ENCODE measurements at places on chromosomes 4 and X.

- no peak for DNase-seq
Observed at GRCh38 chr4:129179276-129179675, 83.3 kb downstream of the C4orf33 start.

DNA sequence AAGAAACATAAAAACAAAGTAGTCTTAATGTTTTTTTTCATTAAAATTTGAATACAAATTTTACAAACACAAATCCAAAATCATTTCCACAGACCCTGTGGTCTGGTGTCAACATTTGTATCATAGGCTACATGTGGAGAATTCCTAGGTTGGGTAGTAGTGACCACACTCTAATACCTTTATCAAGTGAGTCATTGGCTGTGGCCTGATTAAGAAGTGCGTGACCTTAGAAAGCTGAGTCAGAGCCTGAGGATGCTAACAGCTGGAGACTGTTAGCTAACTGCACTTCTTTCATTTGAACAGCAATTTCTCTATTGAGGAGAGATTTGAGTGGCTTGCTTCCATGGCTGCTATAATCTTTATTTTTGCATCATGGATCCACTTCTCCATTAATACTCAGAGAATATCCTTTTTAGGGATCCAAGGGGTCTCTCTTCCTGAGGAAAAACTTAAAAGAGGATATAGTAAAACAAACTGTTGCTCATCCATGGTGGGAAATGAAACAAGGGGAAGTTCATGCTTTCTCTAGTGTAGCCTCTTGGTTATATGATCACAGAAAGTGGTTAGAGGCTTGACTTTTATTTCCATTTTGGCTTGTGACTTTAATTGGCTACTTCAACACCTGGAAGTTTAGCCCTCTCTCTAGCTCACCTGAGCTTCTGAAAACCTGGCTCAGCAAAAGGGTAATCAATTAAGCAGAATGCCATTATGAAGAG is 335.8 kb downstream of the PABPC4L start:
- DNase-seq, result no peak

DNA sequence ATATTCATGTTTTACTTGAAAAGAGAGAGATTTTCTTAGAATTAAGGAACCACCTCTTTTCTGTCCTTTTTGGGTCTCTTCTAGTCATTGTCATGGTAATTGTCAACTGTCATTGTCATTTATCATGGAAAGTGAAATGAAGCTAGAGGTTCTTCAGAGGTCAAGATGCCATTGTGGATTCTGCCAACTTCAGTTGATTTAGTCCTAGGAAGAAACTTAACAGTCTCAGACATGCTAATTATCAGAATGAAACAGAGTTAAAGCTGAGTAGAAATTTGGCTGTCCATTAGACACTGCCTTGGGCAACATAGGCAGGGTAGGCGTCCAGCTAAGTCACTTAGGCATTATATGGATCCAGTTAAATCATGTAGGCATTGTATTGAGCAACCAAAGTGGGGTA is 796.1 kb upstream of the ADGRL3 start:
- no peak for DNase-seq

- DNase-seq, result no peak
Observed at GRCh38 chr4:10959586-10959985, 275.0 kb upstream of the CLNK start.

- DNase-seq, result no peak
Observed at GRCh38 chrX:43525901-43526610, 130.0 kb upstream of the MAOA start.

GRCh38 chrX:132022198-132022966 is 720 bp upstream of the STK26 start:
- no peak for DNase-seq

DNA sequence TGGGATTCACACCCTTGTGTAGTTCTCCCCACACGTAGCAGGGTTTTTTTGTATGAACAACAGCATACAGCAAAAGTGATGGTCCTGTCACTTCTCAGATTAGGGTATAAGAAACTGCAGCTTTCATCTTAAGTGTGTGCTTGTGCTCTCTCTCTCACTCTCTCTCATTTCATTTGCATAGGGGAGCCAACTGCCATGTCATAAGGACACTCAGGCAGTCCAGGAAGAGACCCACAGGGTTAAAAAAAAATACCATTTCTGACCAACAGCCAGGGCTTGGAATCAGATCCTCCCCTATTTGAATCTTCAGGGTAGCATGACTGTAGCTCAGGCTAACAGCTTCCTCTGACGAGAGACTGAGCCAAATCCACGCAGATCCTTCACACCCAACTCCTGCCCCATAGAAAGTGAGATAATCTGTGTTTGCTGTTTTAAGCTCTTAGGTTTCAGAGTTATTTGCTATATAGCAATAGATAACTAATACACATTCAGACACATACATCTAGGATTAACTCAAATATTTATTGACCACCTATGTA is 331.2 kb downstream of the PAPSS1 start:
- DNase-seq, result no peak

- no peak for DNase-seq
Observed at GRCh38 chr4:5204781-5205180, 153.5 kb downstream of the STK32B start.

GRCh38 chr4:134632056-134632455 is 430.5 kb upstream of the PABPC4L start:
- no peak for DNase-seq

GRCh38 chrX:119755981-119756533 is 2.3 kb upstream of the SOWAHD start:
- no peak for DNase-seq

- DNase-seq, result no peak
Observed at GRCh38 chrX:55056820-55057674, 17.8 kb upstream of the PAGE2B start.

DNA sequence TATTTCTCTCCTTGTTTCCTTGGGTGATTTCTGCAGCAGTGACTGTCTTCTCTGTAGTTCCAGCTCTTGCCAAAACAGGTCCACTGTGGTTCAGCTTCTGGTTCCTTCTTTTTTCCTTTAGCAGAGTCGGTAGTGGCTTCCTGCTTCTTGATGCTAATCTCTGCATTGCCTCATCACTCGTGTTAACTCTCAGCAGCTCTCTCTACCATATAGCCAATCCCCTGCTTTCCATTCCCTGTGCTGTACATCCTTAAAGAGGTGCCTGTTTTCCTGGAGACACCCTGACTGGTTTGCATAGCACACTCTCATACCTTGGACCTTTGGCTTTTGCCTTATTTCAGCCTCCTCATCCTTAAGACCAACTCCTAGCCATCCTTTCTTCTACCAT is 191.2 kb upstream of the LNX1 start:
- no peak for DNase-seq

GRCh38 chr4:98284640-98285046 is 23.5 kb downstream of the RAP1GDS1 start:
- DNase-seq, result no peak

- DNase-seq, result no peak
Observed at GRCh38 chr4:76061982-76062381, 12.5 kb upstream of the ART3 start.

GRCh38 chr4:94435874-94436273 is 15.9 kb upstream of the PDLIM5 start:
- no peak for DNase-seq

DNA sequence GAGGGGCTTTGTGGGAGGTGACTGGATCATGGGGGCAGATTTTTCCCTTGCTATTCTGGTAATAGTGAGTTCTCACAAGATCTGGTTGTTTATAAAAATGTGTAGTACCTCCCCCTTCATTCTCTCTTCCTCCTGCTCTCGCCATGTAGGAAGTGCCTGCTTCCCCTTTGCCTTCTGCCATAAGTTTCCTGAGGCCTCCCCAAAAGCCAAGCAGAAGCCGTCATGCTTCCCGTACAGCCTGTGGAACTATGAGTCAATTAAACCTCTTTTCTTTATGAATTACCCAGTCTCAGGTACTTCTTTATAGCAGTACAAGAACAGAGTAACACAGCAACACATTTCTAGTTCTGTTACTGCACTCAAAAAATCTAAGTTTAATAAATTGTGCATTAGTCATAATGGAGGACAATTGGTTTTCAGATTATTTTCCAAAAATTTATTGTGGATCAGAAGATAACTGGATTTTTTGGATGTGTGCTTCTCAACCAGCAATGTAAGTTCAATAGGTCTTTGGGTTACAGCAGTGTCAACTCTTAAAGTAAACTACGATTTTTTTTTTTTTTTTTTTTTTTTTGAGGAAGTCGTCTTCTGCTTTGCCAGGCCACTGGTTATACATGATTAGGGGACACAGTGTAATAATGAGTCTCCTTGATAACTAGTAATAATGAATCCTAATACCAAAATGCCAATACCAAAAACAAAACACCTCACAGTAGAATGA is 69.9 kb downstream of the CHIC2 start:
- DNase-seq, result no peak

DNA sequence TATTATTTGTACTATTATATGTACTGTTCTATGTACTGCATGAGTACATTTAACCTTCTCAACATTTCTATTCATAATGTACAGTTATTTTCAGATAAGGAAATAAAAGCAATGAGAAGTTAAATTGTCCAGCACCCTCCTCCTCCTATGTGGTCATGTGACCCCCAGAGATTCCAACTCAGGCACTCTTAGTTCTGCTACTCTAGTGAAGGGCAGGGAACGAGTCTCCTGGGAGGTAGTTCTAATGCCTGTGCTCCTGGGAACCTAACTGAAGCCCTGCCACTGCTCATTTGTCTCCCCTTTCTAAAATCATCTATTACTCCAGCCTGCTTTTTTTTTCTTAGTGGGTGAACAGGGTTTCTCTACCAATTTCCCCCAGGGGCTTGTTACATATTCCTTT is 105.9 kb upstream of the GPRIN3 start:
- no peak for DNase-seq

- DNase-seq, result no peak
Observed at GRCh38 chrX:97705936-97706335, 822.2 kb downstream of the RPA4 start.

DNA sequence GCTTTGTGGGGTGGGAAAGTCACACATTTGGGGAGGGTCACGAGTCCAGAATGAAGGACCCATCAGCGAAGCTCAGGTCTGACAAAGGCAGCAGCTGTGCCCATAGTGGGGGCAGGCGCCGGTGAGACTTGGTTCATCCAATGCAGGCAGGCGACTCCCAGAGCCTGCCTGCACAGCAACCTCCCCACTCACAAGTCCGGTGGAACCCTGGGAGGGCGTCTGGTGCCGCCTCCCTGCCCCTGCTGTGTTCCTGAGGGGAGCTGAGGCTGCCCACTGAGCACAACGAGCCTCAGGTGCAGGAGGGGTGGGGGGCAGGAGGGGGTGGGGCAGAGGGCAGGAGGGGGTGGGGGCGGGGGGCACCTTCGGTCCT is 13.7 kb downstream of the LRPAP1 start:
- no peak for DNase-seq

GRCh38 chr4:5822619-5823018 is 70.3 kb downstream of the CRMP1 start:
- no peak for DNase-seq

GRCh38 chr4:88953400-88953799 is 103.6 kb downstream of the FAM13A start:
- DNase-seq, result no peak

GRCh38 chr4:19544446-19545125 is 707.1 kb upstream of the SLIT2 start:
- DNase-seq, result no peak

- no peak for DNase-seq
Observed at GRCh38 chr4:188411805-188412204, 272.6 kb downstream of the TRIML1 start.

DNA sequence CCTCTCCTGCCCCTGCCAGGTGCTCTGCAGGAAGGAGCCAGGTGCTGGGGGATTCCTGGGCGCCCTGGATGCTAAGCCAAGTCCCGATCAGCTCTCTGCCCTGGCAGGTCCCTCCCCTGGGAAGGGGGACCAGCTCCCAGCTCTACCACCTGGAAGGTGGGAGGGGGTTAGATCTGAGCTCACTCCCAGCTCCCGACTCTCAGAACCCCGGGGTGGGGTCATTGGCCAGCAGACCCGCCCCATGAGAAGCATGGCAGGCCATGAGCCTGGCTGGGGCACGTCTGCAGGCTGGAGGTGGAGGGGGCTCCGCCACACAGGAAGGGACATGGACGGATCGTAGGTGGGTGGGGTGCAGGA is 83.4 kb upstream of the NKX1-1 start:
- no peak for DNase-seq

- DNase-seq, result no peak
Observed at GRCh38 chrX:41932885-41933284, 9.5 kb upstream of the CASK start.

- DNase-seq, result no peak
Observed at GRCh38 chr4:143502231-143502630, 11.3 kb upstream of the SMARCA5 start.
